HepG2 (cell line): ENCODE measurements at places on chromosomes 4 and X.
A peak's percentile ranks its signal among the peaks of the same experiment; 100 is the strongest.

- no peaks in the 10 kb centered on the region for H3K4me1 ChIP-seq
- H3K27me3 ChIP-seq: no peaks in the 10 kb centered on the region
- no peak overlapping the region for H3K4me3 ChIP-seq
- H3K36me3 ChIP-seq: no peaks in the 10 kb centered on the region
- no peak for DNase-seq
Observed at GRCh38 chrX:13383907-13384306, 64.1 kb upstream of the ATXN3L start.

DNA sequence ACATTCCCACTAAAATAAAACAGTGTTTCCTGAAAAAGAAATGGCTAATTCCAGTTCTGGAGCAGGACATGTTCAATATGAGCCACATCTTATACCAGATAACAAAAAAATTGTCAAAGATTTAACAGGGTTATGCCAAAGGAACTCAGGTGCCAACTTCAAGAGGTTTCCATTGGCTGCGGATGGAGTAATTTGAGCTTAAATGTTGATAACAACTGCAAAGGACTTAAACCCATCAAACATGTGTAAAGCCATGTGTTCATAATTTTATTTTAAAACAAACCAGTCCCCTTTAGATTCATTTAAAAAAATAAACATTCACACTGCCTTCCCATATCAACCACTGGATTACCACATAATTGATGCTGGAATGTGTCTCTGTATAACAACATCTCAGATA, 156.4 kb upstream of the PCDH18 start:
- no peak for DNase-seq
- no peaks in the 10 kb centered on the region for H3K4me1 ChIP-seq
- no peaks in the 10 kb centered on the region; the same call in 1 of the 2 replicates for H3K27me3 ChIP-seq
- H3K36me3 ChIP-seq: no peaks in the 10 kb centered on the region
- H3K4me3 ChIP-seq: no peak overlapping the region
- no peak overlapping the region for H3K27ac ChIP-seq

GRCh38 chrX:99719140-99719539, 690.9 kb downstream of the PCDH19 start:
- DNase-seq: no peak
- H3K4me3 ChIP-seq: no peak overlapping the region
- no peaks in the 10 kb centered on the region for H3K36me3 ChIP-seq
- H3K27me3 ChIP-seq: no peaks in the 10 kb centered on the region; the same call in 1 of the 2 replicates
- no peak overlapping the region for H3K27ac ChIP-seq

DNA sequence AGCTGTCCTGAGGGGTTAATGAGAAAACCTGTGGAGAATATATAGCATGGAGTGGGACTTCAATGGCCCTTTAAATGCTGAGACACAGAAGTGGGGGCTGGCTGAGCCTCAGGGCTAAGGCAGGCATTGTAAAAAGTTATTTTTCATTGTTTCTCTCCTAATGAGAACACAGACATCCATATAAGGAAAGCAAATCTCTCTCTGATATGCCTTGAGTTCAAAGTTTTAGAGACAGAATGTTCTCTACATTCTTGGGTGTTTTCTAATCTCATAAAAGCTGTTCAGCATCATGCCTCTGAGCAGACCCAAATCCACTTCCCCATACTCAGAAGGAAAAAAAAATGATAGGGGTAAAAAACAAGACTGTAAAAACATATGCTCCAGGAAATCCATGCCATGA, 16.8 kb upstream of the RAB40A start:
- H3K4me3 ChIP-seq: no peak overlapping the region
- H3K36me3 ChIP-seq: no peaks in the 10 kb centered on the region
- no peak for DNase-seq

GRCh38 chr4:83171436-83172039, 57.0 kb upstream of the PLAC8 start:
- no peaks in the 10 kb centered on the region for H3K36me3 ChIP-seq
- peaks cover 22% of the 10 kb centered on the region for H3K4me1 ChIP-seq
- DNase-seq: peak; percentile 70

DNA sequence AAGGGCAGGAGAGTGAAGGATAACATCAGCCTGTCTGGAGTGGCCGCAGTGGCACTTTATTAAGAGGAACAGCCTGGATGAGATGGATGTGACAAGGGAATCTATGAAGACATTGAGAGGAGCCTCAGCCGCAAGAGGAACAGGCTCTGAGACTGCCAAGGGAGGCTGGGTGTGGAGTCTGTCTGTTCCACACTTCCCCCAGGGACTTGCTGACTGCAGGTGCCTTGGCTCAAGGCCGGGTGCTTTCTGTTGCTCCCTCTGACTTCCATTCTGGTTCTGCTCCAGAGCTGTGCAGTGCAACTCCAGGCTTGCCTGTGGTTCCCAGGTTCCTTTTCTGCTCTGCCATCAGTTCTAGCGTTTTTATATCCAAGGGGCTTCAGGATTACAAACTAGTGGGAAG, 54.6 kb downstream of the FRMPD3 start:
- H3K27me3 ChIP-seq: peaks cover 28% of the 10 kb centered on the region; the same call in 1 of the 3 replicates
- no peak overlapping the region for H3K4me3 ChIP-seq

DNA sequence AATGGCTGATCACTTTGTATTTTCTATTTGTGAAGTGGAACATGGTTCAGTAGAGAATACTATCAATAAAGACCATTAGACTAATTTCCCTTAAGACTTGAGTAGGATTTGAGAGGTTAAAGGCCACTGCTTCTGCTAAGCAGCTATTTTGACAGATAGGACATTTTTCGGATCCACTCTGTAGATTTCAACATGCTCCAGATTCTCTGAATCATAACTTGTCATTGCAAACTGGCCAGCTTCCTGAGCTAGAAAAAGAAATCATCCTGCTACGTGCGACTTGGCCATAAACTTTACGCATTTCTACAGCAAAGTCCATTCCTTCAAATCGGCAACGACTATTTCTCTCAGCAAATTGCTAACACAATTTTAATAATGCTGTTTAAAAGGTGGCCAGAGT, 55.2 kb downstream of the MGST2 start:
- H3K4me3 ChIP-seq: no peak overlapping the region
- H3K27ac ChIP-seq: no peak overlapping the region
- H3K27me3 ChIP-seq: no peaks in the 10 kb centered on the region

DNA sequence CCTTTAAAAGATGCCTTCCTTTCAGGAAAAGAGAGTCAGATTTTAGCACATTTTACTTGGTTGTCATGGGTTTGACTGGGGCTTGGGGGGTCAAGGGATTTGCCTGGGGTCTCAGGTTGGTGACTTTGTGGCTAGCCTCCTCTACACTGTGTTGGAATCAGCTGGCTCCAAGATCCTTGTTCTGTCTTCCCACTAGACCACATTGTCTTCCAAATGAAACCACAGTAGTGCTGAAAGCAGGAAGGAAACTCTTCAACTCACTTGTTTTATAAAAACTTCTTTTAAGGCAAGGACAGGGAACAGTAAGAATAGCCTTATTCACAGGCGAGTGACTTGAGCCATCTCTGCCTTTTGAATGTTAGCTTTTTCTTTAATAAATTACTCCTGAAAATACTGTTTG, 37.0 kb upstream of the OTUD4 start:
- H3K4me1 ChIP-seq: no peaks in the 10 kb centered on the region
- DNase-seq: no peak
- no peaks in the 10 kb centered on the region for H3K36me3 ChIP-seq
- no peak overlapping the region for H3K4me3 ChIP-seq

DNA sequence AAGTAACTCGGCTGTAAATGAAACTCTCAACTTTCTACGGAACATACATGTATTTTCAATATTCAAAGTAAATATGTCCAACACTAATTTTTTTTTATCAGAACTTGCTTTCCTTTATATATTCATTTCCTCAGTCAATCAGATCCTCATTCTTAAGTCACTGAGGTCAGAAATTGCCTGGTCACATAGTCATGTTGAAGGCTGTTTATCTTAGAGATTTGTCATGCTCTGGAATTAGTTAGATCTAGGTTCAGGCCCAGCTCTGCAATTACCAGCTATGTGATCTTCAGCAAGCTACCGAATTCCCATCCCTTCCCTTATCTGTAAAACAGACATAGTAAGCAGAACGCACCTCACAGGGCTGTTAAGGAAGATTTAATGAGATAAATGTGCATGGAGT, 228.8 kb downstream of the SPCS3 start:
- no peak overlapping the region for H3K4me3 ChIP-seq
- no peaks in the 10 kb centered on the region for H3K36me3 ChIP-seq
- no peaks in the 10 kb centered on the region for H3K4me1 ChIP-seq
- no peaks in the 10 kb centered on the region for H3K27me3 ChIP-seq
- DNase-seq: no peak
- H3K27ac ChIP-seq: no peak overlapping the region

DNA sequence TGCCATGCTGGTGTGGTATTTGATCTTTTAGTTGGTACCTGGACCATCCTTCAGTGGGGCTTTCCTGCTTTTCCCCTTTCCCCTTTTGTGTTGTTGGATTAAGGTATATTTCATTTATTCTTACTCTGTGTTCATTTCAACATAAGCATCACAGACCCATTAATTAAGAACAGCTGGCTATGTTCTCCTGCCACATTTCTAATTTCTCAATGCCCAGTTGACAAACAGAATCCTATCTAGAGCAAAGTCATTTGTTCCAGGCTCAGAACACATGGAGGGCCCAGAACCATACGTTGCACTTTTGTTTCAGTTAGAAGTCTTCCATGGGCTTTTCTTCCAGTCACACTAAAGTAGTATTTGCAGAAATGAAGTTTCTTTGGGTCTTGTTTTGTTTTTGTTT, 46.1 kb upstream of the EOLA2 start:
- no peaks in the 10 kb centered on the region for H3K36me3 ChIP-seq
- DNase-seq: no peak
- H3K27me3 ChIP-seq: no peaks in the 10 kb centered on the region
- H3K4me3 ChIP-seq: no peak overlapping the region

DNA sequence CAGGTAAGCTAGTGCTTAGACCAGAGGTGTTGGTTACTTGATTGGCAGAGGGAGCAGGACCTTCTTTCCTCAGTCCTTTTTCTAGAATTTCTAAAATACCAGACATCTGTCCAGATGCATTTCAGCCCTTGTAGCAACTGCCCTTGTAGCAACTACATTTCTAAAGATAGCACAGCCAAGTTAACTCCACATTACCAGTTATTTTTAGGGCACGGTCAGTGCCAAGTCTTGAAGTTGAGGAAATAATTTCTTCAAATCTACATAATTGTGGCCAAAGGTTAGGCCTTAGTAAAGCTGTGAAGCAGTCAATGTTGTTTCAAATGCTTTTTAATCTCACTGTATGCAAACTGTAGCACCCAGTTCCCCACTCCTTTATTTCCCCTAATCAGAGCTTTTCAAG, 62.9 kb downstream of the MID1IP1 start:
- no peak for DNase-seq
- no peak overlapping the region for H3K27ac ChIP-seq
- H3K4me3 ChIP-seq: no peak overlapping the region

DNA sequence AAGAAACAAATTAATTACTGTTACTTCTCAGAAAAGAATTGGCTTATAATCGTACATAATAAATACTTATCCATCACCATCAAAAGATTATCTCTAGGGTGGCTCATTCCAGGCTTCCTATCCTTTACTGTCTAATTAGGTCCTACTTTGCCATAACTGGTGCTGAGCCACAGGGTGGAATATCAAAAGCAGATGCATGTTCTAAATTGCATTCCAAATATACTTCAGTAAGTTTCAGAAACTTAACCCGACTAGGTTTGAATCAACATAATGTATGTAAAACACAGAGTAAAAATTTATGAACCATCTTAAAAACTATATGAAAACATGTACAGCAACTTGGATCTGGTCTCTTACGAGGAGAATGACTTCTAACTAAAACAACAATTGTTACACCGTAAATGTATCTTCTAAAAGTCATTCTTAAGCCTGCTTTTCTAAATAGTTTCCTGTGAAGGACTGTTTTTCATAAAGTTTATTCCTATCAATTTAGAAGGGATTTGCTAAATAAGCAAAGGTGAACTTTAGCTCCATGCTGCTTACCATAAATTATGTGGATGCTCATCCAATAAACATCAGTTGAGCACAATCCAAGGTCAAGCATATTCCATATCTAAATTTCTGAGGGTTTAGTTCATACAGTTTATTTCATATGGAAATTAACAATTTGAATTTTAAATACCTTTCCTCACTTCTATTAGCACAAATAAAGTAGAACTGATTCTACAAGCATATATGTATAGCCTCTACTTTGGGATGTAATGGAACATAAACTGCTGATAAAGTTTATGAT, 13.4 kb downstream of the ZAR1 start:
- no peak overlapping the region for H3K4me3 ChIP-seq
- H3K27me3 ChIP-seq: no peaks in the 10 kb centered on the region
- no peak for DNase-seq

DNA sequence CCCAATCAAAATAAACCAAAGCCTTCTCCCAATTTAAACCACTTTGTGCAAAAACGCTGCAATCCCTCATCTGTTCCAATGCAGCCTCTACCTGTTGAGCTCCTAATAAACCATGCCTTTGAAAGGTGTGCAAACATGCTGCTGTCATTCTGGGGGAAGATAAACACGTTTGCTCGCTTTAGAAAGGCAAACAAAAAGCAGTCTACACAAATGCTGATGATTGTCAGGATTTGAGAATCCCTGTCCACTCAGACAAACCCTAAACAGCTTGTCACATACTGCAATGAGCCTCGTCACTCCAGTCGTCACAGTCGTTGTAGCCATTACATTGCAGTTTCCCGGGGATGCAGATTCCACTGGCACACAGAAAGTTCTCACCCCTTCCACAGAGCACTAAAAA, 145.2 kb downstream of the CORIN start:
- DNase-seq: no peak
- no peak overlapping the region for H3K4me3 ChIP-seq
- no peaks in the 10 kb centered on the region for H3K27me3 ChIP-seq
- no peak overlapping the region for H3K27ac ChIP-seq
- H3K4me1 ChIP-seq: no peaks in the 10 kb centered on the region; the same call in 1 of the 2 replicates

GRCh38 chr4:112517067-112517634, 1.2 kb upstream of the NEUROG2 start:
- no peak overlapping the region for H3K27ac ChIP-seq
- no peak overlapping the region for H3K4me3 ChIP-seq
- no peaks in the 10 kb centered on the region for H3K36me3 ChIP-seq
- H3K27me3 ChIP-seq: peaks cover 84% of the 10 kb centered on the region

GRCh38 chr4:48380583-48381167, 39.3 kb downstream of the SLAIN2 start:
- peaks cover 27% of the 10 kb centered on the region; the same call in 2 of the 3 replicates for H3K36me3 ChIP-seq
- H3K4me1 ChIP-seq: peaks cover 10% of the 10 kb centered on the region
- no peaks in the 10 kb centered on the region for H3K27me3 ChIP-seq

- no peak for DNase-seq
- H3K4me1 ChIP-seq: peaks cover 53% of the 10 kb centered on the region
- H3K36me3 ChIP-seq: no peaks in the 10 kb centered on the region
- H3K4me3 ChIP-seq: no peak overlapping the region
Observed at GRCh38 chr4:101201421-101201820, 145.9 kb downstream of the PPP3CA start.
